ENCODE measurements at places on chromosomes 16 and 17.

- DNase-seq, result no peak
These were observed 2.8 kb downstream of the FAM171A2 start for GRCh38 chr17:44360826-44361225.

DNA sequence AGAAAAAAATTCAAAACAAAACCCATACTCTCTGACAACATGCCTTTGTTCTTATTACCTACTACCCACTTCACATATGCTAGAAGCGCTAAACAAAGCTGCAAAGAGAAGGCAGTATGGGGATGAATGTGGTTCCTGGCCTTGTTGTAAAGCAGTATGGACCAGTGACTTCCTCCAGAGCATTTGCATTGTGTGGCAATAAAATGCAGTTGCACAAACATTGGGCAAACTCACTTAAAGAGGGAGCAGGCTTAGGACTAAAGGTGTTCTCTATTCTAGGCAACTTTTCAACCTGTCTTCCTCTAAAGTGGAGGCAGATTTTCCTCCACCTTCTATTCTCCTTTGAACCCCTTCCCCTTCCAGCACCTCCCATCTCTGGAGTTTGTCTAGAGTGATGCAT, 17.1 kb downstream of the TMIGD1 start:
- no peak for DNase-seq

DNA sequence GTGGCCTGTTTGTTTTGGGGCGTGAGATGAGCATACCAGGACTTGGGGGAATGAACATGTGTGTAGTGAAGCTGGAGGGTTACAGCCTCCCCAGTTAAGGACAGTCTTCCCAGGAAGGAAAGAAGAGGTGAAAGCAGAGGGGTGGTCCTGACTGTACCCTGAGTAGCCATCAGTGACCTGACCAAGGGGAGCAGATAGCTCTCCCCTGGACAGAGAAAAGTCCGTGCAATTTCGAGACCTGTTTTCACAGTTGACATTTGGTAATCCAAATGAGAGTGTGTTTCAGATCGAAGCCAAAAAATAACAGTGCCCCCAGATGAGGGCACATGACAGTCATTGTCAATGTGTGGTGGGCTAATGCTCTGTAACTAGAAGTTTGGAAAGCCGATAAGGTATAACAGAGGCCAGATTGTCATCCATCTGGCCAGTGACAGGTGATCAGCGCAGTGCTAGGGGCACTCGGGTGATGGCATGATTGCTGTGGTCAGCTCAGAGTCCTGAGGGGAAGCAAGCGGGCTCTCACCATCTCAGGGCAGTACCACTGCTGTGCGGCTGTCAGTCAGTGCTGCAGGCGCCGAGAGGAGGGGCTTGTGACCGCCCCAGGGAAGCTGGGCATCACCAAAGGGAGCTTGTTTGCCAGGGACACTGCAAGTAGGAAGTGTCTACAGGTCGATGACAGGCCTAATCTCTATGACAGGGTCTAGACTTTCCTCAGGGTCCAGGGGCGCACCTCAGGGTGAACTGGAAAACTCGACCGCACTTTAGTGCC, 1.1 kb upstream of the NME2 start:
- DNase-seq, result no peak

- peak; percentile 71 for DNase-seq
These were observed 33.7 kb downstream of the DDX19A start for GRCh38 chr16:70380248-70380918.

DNA sequence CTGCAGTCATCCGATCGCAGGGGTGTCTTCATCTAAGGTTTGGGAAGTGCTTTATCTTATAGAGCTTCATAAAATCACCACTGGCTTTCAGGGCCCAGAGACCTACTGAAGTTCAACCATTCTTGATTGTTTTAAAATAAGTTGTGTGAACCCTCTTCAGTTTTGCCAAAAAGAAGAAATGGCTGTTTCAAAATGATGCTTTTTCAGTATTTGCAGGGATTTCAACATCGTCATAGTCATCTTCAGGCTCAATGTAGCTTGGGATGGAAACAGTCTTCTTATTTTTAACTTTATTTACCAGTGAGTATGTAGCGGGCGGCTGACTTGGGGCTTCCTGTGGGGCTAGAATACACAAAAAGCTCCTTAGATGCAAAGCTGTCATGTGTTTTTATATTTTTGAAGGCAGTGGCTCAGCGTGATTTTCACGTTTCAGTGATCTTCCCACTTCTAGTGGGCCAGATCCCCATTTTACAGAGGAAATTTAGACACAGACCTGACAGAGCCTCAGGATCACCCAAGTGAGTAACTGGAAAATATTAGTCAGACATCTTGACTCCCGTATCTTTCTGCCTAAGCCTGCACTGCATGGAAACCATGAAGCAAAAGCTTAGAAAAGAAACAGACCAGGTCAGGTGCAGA, 19.1 kb upstream of the ZNF594 start:
- no peak for DNase-seq

- DNase-seq, result no peak
These were observed 54.4 kb upstream of the LGALS9 start for GRCh38 chr17:27576477-27577083.

DNA sequence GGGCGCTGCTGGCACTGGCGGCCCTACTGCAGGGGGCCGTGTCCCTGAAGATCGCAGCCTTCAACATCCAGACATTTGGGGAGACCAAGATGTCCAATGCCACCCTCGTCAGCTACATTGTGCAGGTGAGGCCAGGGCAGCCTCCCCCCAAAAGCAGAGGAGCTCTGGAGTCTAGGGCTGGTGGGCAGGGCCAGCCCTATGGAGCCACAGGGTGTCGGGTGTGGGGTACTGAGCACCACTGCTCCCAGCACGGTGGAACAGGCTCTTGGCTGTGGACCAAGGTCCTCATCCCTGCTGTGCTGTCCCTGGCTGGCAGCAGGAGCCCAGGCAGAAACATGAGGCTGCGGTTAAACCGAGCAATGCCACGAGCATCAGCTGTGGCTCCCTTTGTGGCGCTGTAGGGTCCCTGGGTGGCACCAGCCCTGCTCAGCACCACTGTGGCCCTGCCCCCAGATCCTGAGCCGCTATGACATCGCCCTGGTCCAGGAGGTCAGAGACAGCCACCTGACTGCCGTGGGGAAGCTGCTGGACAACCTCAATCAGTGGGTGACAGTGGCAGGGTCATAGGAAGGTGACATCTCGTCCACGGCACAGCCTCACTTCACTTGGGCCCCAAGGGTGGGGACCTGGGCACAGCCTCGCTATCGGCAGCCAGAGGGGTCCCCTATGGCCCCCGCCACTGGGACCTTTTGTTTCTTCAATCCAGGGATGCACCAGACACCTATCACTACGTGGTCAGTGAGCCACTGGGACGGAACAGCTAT, 1.1 kb downstream of the DNASE1 start:
- no peak for DNase-seq

GRCh38 chr16:3457434-3458252, 14.2 kb downstream of the NAA60 start:
- peak; percentile 88 for DNase-seq

- DNase-seq, result no peak
These were observed 27.6 kb upstream of the NXPH3 start for GRCh38 chr17:49548051-49548505.

DNA sequence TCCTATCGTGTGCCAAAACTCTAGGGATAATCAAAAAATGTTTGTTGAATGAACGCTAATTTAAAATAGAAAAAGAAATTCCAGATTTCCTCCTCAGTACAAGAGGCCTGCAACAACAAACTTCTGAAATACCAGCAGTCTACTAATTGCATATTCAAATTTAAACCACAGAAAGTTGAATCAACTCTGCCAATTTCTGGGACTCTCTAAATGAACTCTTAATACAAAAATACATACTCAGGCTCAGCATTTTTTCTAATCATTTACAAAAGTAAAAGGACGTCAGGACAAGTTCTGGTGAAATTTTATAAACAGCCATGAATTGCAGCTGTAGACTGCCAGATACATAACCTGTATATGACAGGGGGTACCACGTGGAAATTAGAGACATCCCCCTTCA, 49.0 kb downstream of the KANSL1 start:
- DNase-seq, result no peak

DNA sequence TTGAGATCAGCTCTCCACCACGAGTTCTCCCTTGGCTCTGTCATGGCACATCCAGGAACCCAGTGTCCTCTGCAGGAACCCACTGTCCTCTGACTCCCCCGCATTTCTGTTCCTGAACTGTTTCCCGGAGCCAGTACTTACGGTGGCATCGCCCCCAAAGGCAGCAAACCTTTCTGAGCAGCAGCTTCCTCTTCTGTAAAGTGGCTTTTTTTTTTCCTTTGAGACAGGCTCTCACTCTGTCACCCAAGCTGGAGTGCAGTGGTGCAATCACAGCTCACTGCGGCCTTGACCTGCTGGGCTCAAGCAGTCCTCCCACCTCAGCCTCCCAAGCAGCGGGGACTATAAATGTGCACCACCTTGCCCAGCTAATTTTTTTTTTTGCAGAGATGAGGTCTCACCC, 32.2 kb downstream of the NAGPA start:
- no peak for DNase-seq

DNA sequence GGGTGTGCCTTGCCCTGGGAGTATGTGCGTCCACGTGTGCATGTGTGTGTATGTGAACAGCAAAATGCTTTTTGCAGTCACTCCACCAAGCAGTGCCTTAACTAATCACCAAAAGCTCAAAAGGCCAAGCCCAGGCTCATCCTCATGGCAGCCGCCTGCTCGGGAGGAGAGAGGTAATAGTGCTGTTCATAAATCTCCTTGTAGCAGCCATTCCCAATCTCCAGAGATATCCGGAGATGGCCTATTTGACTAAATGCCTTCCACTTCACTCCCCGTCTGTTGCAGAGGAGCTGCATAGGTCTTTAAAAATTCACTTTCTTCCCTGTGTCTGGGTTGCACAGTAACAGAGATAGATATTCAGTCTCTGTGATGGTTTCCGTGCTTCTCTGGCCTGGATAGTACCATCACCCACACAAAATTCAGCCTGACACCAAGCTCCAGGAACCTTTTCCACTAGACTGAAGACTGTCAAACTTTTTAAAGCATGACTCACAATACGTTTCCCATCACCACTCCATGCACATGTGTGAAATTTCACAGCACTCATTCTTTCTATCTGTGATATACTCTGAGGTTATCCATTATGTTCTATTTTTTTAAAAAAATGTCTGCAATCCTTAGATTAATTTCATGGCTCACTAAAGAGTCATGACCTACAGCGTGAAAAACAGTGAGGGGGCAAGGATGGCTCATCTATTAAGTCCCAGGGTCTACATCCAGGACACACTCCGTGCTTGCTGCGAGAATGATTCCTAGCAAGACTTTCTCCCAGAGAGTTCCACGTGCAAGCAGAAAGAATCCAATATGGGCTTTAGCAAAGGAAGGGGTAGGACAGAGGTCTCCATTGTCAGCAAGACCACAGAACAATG, 357.8 kb downstream of the GRIN2A start:
- no peak for DNase-seq

DNA sequence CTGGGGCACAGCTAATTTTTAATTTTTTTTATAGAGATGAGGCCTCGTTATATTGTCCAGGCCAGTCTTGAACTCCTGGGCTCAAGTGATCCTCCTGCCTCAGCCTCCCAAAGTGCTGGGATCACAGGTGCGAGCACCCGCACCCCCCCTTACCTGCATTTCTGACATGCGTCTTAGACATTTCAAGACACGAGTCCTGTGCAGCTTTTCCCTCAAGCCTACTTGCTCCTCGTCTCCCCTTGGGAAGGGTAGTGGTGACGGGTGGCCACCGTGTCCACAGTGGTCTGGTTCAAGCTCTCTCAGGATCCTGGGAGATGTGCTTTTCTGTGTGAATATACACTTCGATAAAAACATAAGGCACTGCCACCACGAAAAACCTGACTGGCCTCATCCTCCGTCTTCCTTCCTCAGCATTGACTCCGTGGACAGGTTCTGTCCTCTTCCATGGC, 9.6 kb downstream of the CANT1 start:
- DNase-seq, result no peak

GRCh38 chr17:49180998-49181635, 29.3 kb downstream of the GNGT2 start:
- no peak for DNase-seq

DNA sequence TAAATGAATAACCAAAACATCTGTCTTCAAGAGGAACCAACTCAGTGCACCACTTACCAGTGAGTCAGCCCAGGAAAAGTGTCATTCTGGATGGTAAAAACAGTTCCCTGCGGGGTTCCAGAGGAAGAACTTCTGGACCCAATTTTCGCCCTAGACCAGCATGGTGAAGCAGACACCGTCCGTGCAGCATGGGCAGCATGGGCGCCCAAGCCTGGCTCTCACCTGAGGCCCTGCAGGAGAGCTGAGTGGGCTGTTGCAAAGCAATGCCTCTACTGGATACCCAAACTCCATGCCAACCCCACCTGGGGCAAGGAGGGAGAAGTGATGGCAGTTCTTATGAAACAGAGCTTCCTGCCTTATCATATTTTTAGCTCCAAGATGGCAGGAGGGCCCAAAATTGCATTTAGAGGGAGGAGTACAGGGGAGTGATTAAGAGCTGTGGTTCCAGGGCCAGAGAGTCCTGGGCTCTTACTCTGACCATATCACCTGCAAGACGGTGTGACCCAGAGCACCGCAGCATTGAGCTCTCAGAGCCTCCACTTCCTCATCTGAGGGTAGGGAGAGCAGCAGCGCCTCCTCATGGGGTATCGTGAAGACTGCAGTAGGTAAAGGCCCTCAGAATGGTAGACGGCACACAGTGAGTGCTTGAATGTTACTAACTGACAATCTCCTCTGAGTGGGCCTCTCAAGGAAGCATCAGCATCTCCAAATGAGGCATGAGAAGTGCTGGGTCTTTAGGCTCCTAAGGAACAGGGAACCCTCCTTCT, 16.6 kb upstream of the INPP5K start:
- peak; percentile 6 for DNase-seq

GRCh38 chr16:67245186-67245585, 2.1 kb downstream of the FHOD1 start:
- no peak for DNase-seq

DNA sequence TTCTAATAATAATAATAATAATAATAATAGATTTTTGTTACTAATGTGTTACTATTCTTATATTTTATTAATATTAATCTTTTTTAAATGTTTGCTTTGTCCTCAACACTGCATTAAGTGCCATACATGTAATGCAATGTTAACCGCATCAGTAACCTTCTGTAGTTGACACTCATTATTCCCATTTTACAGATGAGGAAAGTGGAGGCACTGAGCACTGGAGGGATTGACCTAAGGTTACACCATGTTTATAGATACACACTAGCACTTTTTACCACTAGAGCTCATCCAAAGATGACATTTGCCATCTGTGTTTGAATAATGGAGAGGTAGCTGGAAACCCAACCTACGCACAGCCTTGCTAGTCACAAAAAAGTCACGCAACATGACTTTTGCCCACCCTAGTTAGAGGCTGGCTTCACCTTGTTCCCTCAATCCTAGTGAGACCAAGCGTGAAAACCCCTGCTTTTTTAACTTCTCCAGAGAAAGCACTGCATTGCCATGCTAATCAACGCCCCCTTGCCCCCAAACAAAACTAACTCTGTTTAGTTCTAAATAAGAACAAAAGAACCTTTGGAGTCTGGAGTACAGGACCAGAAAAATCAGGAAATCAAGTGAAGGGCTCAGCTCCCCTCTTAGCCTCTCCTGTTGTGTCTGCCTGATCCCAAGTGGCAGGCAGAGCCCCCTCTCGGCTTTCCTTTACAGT, 2.3 kb downstream of the ARSG start:
- no peak for DNase-seq
